ENCODE measurements at places on chromosomes 4 and X.

DNA sequence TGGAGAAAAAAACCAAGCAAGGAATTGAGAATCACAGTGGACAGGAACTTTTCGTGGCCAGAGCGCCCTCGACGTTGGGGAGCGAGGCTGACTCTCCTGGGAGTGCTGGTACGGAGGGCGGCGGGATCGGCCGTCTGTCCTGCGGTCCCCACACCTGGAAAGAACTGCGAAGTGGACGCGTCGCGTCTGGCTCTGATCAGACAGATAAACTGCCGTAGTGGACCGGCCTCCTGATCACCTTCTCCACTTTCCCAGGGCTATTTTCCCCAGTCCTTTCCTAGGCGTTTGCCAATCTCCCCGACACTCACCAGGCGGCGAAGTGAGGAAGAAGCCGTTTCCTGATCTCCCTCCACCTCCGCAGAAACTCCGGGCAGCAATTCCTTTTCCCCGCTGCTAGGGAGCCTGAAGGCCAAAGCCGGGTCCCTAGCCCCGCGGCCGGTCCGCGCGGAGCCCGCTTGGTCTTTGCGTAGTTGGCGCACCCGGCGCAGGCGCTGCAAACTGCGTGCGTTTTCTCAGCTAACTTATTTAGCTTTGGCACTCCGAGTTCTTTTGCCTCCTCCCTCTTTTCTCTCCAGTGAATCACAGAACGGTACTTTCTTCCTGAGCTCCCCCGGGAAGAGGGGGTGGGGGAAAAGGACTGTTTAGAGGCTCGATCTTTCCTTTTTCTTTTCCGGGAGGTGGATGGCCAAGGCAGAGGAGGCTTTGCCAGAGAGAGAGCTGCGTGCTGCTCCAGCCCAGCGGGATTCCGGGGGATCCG is at the start of gene ARSJ:
ARSJ (minus strand) TSS at position 500 of the 757 bp plus-strand sequence. CDS start 813 bp downstream, outside the sequence.
- DNase-seq, result peak; percentile 11

GRCh38 chr4:74108457-74109115 is 9.6 kb upstream of the CXCL2 start:
- no peak for DNase-seq

GRCh38 chrX:136665258-136665900 is 17.4 kb downstream of the CD40LG start:
- no peak for DNase-seq

DNA sequence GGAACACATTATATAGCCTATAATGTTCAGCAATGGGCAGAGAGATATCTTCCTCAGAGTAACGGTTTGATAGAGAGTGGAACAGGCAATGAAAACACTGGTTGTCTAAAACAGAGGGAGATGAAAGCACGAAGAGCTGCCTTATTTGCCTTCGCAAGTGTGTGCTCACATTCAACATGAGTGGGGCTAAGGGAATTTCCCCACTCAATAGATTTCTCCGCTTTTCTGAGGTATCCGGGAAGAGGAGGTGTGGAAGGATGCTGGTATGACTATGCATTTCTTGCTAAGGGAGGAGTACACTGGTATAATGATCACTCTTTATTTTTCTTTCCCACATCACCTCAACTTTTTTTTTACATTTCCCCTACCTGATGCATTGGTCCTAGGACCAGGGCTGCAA is 7.8 kb upstream of the GPR82 start:
- DNase-seq, result no peak

- DNase-seq, result no peak
Observed at GRCh38 chrX:115602729-115603389, 41.9 kb downstream of the PLS3 start.

DNA sequence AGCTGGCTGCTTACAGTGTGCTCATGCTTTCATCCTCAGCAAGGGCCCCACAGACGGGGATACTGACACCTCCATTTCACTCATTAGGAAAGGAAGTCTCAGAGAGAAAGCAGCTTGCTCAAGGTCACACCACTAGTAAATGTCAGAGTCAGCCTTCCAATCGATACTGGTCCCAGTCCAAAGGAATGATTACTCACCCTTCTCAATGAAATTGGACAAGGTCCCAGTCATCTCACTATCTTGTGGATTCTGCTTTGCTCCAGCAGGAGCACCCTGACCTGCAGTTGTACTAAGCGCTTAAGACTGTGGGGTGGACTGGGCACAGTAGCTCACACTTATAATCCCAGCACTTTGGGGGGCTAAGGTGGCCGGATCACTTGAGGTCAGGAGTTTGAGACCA is 132.2 kb upstream of the SLC34A2 start:
- DNase-seq, result no peak

GRCh38 chrX:54920610-54921426 is at the start of gene TRO:
TRO (plus strand) TSS chrX:54920824; CDS start chrX:54922247, 1,423 bp downstream.
- DNase-seq, result no peak

DNA sequence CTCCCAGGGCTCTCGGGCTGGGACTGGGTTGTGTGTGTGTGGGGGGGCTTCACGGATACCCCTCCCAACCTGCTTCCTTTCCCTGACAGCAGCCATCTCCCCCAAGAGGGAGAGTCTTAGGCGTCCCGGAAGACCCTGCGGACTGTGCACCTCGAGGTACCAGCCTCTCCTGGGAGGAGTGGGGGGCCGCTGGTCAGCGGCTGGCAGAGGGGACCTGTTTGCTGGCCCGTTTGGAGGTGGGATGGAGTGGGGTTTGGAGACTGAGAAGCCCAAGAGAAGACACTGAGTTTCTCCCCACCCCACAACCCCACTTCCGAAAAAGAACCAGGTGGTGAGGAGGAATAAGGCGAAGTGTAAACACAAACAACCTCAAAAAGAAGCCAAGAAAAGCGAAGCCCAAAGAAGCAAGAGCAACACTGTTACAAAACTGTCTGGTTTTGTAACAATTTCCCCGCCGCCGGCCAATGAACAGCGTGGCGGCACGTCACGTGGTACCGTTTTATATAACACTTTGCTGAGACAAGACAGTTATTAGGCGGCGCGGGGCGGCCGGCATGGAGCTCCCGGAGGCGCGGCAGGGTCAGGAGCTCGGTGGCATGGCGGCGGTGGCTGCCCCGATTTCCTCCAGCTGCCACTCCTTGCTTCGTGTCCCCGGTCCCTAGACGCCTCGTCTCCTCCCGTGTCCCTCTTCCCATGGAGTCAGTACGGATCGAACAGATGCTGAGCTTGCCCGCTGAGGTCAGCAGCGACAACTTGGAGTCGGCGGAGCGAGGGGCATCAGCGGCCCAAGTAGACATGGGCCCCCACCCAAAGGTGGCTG is at the start of gene LONRF3:
LONRF3 (plus strand) TSS at position 531 of the 820 bp plus-strand sequence; CDS start at position 694, 163 bp downstream.
- DNase-seq, result peak; percentile 47

GRCh38 chr4:8167291-8167690 is 8.7 kb upstream of the ABLIM2 start:
- no peak for DNase-seq

- no peak for DNase-seq
Observed at GRCh38 chr4:30882443-30882842, 162.3 kb downstream of the PCDH7 start.

DNA sequence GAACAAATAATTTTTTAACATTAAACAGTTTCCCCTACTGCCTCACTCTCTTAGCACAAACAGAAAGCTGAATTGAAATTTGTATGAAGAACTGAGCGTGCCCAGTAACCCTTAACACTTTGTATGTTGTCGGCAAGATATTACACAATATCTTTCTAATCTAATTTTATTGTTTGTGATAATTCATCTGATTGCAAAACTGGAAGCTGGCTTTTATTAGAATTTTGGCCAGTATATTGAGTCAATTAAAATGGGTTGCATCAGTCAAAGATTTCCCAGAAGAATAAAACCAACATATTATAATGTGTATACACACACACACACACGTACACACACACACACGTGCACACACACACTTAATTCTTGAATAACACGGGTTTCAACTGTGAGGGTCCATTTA is 2332.1 kb downstream of the PCDH7 start:
- DNase-seq, result no peak

DNA sequence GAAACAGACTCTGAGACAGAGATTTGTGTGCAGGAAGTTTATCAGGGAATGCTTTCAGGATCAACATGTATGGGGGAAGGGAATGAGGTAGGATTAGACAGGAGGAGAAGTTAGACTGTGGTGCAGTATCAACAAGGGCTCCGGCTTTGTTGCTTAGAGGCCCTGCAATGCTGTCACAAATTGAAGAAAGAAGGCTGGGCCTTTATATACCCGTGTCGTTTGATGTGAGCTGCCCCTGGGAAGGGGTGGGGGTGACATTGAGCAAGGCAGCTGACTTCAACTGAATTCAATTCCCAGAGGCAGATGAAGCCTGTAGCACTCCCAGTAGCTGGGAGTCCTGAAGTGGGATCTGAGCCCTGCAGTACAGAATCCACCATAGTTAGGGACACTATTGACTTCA is 29.5 kb upstream of the USP9X start:
- no peak for DNase-seq

GRCh38 chrX:129534816-129535578 is 5.1 kb upstream of the OCRL start:
- DNase-seq, result no peak

- DNase-seq, result no peak
Observed at GRCh38 chr4:127174201-127174600, 458.6 kb upstream of the INTU start.

- no peak for DNase-seq
Observed at GRCh38 chr4:42671431-42672194, 14.7 kb upstream of the ATP8A1 start.

GRCh38 chr4:1550122-1551070 is 133.7 kb downstream of the FAM53A start:
- DNase-seq, result no peak

DNA sequence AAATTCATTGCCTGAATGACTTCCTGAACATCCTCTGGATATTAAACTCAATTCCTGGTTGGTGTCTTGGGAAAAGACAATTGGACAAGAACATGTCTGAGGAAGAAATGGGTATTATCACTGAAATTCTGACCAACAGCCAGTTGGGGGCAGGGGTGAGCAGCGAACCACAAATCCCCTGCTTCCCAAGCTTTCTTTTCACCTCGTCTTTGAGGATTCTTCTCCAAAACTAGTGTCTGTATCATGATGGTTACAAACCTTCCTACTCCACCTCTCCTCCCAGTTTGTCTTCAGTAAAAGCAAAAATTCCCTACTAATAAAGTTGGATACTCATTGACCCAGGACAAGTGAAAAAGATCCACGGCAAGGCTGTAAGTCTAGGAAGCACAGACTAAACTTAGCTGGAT is 48.3 kb upstream of the WDR1 start:
- no peak for DNase-seq

- no peak for DNase-seq
Observed at GRCh38 chr4:81436096-81436495, 35.6 kb downstream of the RASGEF1B start.

GRCh38 chr4:89915937-89916336 is 21.3 kb downstream of the MMRN1 start:
- no peak for DNase-seq

DNA sequence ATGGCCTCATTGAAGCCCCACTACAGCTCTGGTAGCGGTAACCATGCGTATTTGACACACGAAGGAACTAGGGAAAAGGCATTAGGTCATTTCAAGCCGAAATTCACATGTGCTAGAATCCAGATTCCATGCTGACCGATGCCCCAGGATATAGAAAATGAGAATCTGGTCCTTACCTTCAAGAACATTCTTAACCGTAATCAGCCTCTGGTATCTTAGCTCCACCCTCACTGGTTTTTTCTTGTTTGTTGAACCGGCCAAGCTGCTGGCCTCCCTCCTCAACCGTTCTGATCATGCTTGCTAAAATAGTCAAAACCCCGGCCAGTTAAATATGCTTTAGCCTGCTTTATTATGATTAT is 876 bp downstream of the HPRT1 start:
- no peak for DNase-seq

DNA sequence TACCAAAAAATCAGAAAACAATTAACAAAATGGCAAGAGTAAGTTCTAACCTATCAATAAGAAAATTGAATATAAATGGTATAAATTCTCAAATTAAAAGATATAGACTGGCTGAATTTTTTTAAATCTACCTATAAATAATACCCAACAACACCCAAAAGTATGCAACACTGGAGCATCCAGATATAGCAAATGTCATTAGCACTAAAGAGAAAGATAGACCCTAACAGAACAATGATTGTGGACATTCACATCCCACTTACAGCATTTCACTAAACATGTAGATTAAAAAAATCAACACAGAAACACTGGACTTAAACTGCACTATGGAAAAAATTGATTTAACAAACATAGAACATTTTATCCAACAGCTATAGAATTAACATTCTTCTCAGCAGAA is 673.0 kb upstream of the GRID2 start:
- no peak for DNase-seq

GRCh38 chr4:27048429-27049238 is 188.0 kb downstream of the STIM2 start:
- DNase-seq, result no peak

- DNase-seq, result no peak
Observed at GRCh38 chrX:2321411-2321810, 179.4 kb downstream of the DHRSX start.

DNA sequence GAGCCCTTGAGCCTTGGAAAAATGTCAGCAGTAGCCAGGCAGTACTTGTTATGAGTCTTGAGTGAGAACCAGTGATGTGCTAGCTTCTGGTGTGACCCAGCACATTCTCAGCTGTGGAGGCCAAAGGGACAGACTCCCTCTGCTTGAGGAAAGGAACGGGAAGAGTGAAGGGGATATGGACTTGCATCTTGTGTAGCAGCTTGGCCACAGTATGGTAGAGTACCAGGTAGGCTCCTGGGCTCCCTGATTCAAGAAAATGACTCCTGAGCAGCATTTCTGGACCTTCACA is 1601.9 kb upstream of the ADGRL3 start:
- DNase-seq, result no peak

DNA sequence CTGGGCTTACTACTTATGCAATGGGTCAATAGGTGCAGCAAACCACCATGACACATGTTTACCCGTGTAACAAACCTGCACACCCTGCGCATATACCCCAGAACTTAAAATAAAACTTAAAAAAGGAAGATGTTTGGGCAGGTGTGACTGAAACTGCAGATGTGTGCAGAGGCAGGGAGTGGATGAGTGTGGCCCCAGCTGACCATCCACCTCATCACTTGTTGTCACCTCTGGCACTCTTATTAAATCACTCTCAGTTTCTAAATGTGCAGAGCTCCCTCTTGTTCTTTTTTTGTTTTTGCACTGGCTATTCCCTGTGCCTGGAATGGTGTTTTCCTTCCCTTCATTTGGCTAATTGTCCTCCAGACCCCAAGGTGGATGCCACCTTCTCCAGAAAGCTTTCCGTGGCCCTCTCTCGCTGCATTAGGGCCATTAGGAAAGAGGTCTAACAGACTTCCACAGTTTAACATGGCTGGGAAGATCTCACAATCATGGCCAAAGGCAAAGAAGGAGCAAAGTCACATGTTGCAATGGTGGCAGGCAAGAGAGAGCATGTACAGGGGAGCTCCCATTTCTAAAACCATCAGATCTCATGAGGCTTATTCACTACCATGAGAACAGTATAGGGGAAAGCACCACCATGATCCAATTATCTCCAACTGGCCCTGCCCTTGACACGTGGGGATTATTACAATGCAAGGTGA is 58.5 kb downstream of the SLC2A9 start:
- no peak for DNase-seq

DNA sequence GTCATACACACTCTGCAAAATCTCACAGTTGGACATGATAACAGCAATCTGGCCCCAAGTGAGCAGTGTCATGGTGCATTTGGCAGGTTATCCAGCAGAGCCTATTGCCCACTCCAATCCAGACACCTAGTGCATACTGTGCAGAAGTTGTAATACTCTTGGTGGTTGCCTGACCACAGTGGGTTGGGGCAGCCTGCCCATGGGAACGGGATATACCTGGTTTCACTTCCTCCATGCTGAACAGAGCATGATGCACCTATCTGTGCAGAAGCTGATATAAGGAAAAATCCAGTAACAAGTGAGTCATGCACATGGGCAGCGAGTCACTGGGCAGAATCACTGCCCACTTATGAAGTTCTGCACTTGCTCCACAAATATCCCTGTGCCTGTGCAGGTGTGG is 105.3 kb upstream of the IGSF1 start:
- no peak for DNase-seq

Measured in ascending aorta (tissue), 2 donors.